ENCODE measurements at places on chromosomes 3 and 15.

- peak; percentile 48 for DNase-seq
These were observed 464 bp downstream of the GABRG3 start for GRCh38 chr15:26971271-26972018.

DNA sequence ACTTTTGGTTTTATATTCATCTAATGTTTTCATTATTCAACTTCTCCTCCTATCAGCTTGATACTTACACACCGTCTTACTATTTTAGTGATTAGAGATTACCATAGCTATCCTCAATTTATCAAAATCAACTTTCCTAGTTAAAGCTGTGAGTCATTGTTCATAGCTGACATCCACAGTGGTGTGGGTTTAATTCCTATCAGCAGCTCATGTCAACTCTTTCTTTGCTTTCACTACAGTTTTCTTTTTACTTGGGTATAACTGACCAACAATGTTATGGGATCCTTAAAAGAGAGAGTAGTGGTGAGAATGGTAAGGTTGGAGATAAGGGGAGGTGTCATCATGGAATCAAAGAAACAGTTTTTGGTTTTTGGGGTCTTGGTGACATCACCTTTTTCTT is 112.7 kb downstream of the NFKBIZ start:
- DNase-seq = no peak

- DNase-seq = no peak
These were observed 283.8 kb downstream of the TLE3 start for GRCh38 chr15:69813881-69814280.

- DNase-seq = no peak
These were observed 275.0 kb downstream of the ZBTB20 start for GRCh38 chr3:114872050-114872449.

GRCh38 chr3:121883507-121883906 is 10.7 kb upstream of the SLC15A2 start:
- DNase-seq = no peak

Measured in mesothelial cell of epicardium (in vitro differentiated cells).